ENCODE measurements at places on chromosomes 3 and 15.

DNA sequence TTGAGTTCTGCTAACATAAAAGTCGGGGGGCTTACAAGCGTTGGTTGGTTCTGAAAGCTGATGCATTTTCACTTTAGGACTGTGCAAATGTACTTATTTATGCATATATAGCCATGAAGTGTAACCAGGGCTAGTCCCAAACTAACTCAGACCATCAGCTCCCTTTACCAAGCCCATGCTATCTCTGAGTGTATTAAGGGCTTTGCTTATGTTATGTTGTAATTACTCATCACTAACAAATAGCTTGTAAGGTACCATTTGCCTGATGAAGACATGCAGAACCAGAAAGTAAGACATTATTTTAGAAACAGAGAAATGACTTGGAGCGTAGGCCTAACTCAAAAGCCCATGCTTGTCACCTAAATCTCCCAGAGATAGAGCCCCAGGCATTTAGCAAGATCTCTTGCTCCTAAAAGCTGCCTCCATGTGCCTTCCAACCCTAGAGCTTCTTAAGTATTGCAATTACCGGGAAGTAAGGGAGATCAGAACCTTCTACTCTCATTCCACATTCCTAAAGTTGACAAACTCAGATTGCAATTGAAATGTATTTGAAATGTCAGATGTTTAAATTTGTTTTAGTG is 362.9 kb upstream of the RBMS3 start:
- no peak for DNase-seq

- no peak for DNase-seq
Measured at GRCh38 chr3:183264268-183264667, 11.2 kb downstream of the B3GNT5 start.

- no peak for DNase-seq
Measured at GRCh38 chr3:32958509-32958908, 7.1 kb downstream of the CCR4 start.

DNA sequence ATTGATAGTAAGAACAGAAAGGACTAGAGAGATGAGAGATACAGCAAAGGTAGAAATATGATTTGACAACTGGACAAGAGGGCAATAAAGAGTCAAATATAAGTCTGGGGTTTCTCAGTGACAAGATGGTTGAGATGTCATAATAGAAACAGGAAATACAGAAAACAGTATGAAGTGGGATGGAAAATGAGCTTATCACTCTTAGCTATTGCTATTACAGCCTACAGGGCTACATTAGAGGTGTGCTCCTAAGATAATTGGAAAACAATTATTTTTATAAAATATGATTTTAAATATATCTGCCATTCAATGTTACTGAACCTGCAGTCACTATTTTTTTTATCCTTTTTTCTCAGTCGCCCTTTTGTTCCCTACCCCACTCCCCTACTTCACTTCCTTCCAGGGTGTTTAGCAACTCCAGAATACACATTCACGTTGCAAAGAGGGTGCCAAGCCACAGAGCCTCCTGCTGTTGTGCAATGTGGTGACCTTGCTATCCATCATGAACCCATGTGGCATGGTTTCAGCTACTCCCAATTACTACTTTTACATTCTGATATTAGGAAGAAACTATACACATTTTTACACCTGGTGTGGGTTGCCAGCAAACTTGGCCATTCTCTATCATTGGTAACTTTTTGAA is 6.0 kb downstream of the NRG4 start:
- no peak for DNase-seq

GRCh38 chr3:184632551-184633236 is 71.1 kb downstream of the EPHB3 start:
- DNase-seq: no peak

All from stimulated activated CD4-positive, alpha-beta T cell treated with anti-CD3 and anti-CD28 coated beads, TNF-alpha, amount 100 ng/mL, for 1 hour (primary cell).